ENCODE measurements at places on chromosomes 3 and 15.

GRCh38 chr3:18057471-18058091 lies 315.1 kb upstream of the TBC1D5 start:
- no peak for DNase-seq

DNA sequence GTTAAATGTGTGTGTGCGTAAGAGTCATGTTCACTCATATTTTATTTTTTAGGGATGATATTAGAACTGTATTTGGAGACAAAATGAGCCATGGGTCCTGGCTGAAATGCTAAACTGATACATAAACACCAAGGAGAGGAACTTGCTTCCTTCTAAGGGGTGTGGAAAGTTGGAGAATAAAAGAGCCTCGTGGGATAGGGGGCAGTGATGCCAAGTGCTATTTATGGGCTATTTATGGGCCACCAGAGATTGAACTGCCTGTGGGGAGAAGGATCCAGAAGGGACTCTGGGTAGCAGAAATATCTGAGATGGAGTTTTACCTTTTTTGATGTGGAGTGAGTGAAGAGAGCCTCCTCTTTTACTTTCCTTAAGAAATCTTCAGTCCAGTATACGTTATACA lies 1.8 kb upstream of the ARNT2 start:
- no peak for DNase-seq

- DNase-seq = no peak
These were observed 148.5 kb downstream of the IGF1R start for GRCh38 chr15:98796685-98797357.

DNA sequence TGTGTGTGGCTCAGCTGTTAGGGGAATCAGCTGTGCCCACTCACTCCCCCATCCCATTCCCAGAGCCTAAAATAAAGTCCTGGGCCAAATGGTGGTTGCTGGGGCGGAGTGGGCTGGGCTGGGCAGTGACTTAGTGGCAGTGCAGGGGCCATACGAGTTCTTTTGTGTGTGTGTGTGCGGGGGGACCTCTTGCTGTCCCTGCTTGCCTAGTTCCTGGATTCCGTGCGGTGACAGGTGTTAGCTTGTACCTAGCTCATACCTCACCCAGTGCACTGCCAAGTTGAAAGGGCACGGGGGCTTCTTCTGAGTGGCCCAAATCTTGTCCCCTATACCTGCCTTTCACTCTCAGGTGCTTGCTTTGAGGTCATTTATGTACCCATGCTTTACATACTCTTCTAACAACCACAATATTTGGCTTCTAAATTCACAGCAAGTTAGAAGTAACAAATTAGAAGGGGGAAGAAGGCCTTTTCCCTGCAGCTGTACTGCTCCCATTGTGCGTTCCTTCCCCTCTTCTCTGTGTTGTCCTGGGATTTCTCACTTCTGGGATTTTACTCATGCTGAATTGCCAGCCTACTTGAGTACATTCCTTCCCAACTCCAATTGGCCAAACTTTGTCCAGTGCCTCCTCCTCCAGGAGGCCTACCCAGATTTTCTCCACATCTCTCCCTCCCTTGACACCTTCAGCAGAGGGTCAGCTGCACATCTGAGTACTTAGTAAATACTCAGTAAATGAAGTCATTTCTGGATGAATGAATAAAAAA lies 66.3 kb upstream of the POLG start:
- no peak for DNase-seq

DNA sequence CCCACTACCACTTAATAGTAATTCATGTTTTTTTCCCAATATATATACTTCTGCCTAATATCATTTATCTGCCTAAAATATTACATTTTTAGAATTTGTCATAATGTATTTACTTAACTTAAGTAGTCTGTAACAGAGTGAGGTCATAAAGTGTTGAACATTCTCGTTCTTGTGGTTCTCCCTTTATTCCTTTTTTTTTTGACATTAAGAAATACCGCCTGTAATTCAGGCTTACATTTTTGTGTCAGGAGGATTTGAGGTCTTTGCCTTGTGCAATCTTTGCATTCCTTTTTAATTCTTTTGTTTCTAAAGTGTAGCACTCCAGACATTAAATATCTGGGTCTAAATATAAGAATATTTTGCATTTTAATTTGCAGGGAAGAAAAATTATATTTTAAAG lies 315.4 kb downstream of the PTPRG start:
- DNase-seq = no peak

DNA sequence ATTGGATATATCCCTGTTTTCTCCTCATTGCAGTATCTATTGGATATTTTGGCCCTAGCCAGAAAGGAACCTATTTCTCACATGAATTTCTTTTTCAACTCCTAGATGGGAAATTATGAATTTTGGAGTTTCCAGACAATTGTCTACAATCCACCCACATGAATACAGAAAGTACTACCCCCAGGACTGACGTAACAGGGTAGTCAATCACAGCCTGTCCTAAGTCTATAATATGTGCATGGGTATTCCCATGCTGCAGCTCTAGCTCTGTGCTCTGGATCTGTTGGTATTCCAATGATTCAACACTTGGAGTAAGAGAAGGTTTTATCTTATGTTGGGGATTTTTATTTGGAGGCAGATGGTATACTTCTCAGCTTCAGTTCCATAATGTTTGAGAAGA lies 393.1 kb upstream of the ARRDC4 start:
- DNase-seq = no peak

DNA sequence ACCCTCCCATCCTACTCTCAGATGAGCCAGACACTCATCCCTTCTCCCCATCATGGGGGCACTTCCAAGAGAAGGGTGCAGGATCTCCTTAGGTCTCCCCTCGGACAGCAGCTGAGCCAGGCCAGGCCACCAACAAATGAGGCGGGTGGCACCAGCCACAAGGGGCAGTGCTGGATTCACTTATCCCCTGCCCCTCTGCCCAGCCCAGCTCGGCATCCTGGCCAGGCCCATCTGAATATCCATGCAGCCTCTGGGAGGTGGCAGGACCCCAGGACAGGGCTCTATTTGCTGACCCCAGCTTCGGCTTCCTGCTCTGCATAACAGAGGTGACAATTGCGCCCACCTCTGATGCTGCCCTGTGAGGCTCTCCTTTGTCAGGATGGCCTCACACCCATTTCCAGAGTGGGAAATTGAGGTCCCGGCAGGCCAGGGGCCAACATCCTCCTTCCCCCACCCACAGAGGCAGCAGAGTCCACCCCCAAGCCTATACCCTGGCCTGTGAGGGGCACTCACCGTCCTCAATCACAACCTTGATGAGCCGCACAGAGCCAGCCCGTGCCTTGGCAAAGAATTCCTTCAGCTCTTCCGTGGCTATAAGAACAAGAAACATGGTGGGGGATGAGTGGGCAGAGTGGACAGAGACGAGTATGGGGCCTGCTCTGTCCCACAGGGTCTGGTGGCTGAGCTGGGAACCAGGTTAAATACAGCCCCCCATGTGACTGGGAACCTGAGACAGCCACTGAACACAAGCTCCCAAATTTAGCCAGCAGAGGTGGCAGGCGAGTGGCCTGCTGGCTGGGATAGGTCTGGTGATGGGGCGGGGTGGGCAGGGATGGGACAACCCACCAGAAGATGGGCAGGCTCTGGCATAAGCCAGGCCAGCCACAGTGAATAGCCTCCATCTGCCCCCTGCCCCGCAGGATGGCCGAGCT lies 4.2 kb downstream of the TWF2 start:
- DNase-seq = no peak

- no peak for DNase-seq
These were observed 12.7 kb downstream of the GRM2 start for GRCh38 chr3:51719410-51720025.

GRCh38 chr3:161401389-161401788 lies 30.1 kb upstream of the SPTSSB start:
- DNase-seq = no peak

DNA sequence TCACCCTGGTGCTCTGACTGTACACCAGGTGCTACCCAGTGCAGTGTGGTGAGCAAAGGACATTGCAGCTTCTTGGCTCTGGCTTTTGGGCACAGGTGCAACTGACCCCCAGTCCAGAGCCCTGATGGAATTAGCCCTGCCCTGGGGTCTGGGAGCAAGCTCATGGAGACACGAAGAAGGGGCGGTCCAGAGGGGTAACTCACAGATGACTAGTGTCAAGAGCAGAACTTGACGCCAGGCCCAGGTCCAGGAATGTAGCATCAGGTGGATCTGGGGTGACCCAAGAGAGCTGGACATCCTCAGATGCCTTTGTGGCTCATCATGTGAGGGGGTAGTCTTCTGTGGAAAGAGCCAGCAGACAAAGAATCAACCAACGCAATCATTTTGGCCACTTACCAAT lies 88.9 kb downstream of the ASB7 start:
- DNase-seq = no peak

- no peak for DNase-seq
These were observed 345.5 kb downstream of the EPHB1 start for GRCh38 chr3:135140591-135140990.

DNA sequence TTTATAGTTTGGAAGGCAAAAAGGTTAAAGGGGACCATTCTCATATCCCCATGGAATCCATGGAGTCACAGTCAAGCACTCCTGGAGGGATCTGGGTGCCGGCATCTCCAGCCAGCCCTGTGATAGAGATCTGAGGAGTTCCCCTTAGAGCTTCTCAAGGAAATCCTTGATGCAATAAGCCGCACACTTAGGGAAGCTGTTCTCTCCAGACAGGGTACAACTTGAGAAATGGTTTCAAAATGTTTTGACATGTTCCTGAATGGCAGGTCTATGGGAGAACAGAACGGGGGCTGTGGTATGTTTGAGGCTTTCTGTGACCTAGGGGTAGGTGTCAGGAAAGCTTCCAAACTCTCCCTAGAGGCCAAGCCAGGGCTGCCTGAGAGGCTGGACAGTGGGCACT lies 292.9 kb downstream of the TLE3 start:
- no peak for DNase-seq

DNA sequence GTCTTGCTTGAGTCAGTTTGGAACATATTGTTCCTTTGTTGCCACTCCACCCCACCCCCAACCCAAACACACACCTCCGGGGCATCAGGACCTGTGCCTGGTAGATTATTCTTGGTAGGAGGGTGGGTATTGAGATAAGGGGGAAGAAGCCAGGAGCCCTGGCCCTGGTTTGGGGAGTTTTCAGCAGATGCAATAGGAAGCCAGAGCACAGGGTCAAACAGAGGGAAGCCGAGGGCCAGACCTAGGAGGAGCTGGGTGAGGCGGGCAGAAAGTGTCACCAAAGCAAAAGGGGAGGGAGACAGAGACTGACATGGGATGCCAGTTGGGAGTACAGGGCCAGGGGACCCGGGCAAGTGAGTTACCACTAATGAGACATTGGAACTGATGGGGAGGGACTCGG lies 163.1 kb downstream of the RPLP1 start:
- DNase-seq = no peak

DNA sequence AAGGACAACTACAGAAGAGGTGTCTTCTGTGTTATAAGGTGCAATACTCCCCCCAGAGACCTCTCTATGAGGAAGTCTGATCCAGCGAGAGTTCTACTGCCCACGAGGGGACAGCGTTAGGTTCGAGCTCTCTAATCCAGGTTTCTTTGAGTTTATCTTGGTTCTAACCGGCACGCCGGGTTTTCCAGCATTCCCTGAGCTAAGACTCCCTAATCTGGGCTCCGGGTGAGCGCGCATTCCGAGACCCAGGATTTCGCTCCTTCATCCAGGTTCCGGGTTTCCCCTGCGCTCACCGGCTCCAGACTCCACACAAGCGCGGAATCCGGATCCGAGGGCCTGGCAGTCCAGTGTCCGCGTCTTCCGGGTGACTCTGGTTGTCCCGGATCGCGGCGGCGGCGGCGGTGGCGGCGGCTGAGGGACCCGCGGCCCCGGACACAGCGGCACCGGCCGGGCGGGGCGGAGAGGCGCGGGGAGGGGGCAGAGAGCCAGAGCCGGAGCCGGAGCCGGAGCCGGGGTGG lies at the start of gene ZNF609:
TSS of gene ZNF609 (plus strand) at position 373 of the 518 bp plus-strand sequence. CDS start 38,842 bp downstream, outside the sequence.
- peak; percentile 64 for DNase-seq

- no peak for DNase-seq
These were observed 446.8 kb upstream of the DPH6 start for GRCh38 chr15:35992791-35993190.

DNA sequence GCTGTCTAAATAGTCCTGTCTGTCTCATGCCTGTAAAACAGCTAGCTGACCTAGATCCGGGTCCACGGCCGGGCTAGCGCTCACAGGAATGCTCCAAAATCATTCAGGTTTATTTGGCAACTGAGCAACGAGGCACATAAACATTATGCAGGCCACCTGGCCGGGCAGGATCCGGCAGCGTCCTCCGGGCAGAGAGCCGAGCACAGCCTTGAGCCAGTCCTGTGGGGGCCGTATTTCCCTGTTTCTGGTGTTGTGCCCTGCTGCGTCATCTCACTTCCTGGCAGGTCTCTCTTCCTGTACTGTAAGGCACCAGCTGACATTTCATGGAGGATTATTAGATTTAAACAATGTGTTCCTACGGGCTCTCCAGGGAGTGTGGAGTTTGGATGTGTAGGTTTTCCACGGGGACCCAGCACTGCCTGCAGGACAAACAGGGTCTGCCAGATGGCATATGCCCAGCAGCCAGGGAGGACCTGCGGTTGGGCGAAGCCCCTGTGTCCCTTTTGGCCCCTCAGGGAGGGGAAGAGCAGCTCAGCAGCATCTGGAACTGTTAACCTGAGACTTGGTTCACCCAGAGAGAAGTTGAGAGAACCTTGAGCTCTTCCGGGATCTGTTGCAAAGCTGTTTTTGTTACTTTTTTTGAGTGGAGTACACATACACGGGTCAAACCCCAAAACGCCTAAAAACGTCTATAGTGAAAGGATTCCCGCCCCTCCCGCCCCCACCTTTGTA lies 16.6 kb upstream of the LRRK1 start:
- no peak for DNase-seq

- DNase-seq = peak; percentile 40
These were observed 835 bp downstream of the ARIH2 start for GRCh38 chr3:48919215-48920138.

DNA sequence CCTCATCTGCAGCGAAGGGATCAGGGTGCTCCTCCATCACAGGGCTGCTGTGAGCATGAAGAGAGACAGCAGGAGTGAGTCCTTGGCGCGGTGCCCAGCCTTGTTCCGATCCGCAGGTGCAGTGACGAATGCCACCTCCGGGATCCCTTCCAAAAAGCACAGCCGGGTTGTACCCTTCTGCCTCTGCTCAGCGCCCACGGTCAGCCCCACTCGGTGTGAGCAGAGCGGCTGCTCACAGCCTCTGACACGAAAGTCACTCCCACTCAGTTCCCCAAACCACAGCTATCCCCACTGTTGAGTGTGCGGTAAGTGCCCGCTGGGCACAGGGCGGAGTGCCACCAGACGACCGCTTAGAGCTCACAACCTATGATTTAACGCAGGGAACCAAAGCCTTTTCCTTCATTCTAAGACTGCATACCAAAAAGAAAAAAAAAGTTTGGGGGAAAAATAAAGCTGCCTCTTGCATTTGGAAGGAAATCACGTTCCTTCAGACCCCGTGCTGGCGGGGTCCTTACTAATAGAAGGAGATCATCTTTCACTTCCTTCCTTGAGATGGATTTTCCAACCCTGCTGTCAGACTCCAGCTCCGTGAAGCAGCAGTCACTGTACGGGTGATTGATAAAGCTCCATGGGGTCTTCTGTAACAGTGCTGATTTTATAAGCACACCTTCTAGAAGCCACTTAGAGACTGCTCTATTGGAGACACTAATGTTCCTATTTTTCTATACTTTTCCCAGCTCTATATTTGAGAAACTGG lies 34.7 kb upstream of the TUBGCP5 start:
- no peak for DNase-seq
